ENCODE measurements at places on chromosomes 3 and 15.
A peak's percentile ranks its signal among the peaks of the same experiment; 100 is the strongest.

GRCh38 chr15:59953392-59953883 is 50.7 kb upstream of the FOXB1 start:
- DNase-seq: peak; percentile 9

- DNase-seq: peak; percentile 88
Measured at GRCh38 chr15:39704689-39705088, 78.0 kb downstream of the FSIP1 start.

- DNase-seq: no peak
Measured at GRCh38 chr3:101819649-101820206, 29.6 kb upstream of the NFKBIZ start.

DNA sequence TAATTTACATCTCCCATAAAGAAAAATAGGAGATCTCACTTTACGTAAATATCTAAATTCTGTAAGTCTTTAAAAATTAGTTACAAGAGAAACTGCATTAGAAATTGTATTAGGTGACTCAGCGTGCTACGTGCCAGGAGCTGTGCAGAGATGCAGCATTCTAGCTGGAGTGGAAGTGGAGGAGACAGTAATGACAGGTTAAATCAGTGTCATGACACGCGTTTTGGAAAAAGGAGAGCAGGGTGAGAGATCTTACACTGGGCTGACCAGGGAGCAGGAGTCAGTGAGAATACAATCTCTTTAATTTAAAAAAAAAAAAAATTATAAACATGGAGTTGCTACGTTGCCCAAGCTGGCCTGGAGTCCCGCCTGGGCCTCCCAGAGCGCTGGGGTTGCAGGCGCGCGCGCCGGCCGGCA is 635 bp downstream of the TUBGCP5 start:
- peak; percentile 42 for DNase-seq

- no peak for DNase-seq
Measured at GRCh38 chr15:51926809-51927208, 44.8 kb downstream of the LEO1 start.

GRCh38 chr3:117837391-117837790 is 1127.8 kb downstream of the TUSC7 start:
- no peak for DNase-seq

DNA sequence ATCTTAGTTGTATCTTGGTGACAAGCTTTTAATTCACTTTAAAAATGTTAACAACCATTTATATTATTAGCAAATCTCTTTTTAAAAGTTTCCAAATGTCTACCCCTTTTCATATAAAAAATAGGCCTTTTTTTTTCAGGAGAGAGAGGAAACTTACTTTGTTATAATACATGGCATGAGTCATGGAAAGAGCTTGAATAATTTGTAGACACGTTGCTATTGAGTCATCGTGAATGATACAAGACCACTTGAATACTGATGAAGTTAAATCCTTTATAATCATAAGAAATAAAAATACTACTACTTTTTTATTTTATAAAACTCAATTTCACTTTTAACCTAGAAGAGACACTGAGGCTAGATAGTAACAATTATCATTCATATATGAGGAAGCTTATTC is 70.3 kb upstream of the BBX start:
- peak; percentile 74 for DNase-seq

- DNase-seq: peak; percentile 12
Measured at GRCh38 chr3:181913254-181913653, 201.5 kb downstream of the SOX2 start.

DNA sequence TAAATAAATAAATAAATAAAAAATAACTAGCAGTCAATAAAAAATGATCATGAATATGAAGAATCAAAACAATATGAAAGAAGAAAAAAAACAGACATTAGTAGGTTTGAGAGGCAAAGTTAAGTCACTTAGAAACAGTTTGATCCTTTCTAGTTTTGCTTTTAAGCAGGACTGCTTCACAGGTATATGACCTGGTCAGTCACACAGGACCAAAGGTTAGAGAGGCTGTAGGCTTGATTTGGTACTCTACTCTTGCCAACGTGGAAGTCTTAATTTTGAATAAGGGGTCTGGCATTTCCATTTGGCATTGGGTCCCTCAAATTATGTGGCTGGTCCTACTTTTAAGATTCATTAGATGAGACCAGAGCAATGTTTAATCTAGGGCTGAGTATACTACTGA is 441.7 kb upstream of the NECTIN3 start:
- no peak for DNase-seq

GRCh38 chr3:6182476-6182875 is 678.4 kb upstream of the GRM7 start:
- no peak for DNase-seq

GRCh38 chr3:50592568-50592967 is 19.0 kb downstream of the CISH start:
- DNase-seq: no peak

DNA sequence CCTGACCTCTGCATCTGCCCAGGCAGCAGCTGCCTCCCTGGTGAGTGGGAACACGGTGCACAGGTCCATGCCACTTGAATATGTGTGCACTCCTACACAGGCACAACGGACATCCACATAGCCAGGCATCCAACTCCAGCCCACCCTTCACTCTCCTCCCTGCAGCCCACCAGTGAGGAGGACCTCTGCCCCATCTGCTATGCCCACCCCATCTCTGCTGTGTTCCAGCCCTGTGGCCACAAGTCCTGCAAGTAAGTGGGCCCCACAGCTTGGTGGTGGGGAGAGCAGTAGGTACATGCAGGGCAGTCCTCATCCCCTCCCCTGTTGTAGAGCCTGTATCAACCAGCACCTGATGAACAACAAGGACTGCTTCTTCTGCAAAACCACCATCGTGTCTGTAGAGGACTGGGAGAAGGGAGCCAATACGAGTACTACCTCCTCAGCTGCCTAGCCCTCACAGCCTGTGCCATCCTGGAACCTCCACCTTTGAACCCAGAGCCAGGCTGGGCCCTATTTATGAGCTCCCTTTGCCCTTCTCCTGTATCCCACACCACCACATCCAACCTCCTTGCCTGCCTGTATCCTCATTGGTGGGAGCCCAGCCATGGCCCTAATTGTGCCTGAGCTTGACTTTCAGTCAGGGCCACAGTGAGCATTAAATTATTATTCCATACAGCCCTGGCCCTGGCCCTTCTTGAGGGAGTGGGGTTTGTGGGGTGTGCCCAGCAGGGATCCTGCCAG is 1.5 kb upstream of the AMIGO3 start:
- no peak for DNase-seq

GRCh38 chr3:154062513-154062912 is 58.7 kb upstream of the ARHGEF26 start:
- no peak for DNase-seq
